ENCODE measurements at places on chromosomes 5 and 9.

GRCh38 chr5:113169720-113170119, 193.1 kb downstream of the DCP2 start:
- no peak for DNase-seq

DNA sequence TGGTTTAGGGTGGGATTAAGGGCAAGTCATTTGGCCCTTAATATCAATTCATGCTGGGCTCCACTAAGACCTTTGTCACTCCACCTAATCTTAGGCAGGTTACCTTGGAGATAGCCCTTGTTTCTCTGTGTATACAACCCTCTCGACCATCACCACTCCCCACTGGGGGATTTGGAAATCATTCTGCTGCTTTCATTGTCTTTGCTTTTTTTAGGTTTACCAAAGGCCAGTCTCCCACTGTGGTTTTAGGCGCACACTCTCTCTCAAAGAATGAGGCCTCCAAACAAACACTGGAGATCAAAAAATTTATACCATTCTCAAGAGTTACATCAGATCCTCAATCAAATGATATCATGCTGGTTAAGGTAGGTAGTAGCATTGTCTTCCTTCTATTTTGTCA, 6.2 kb downstream of the GZMK start:
- no peak for DNase-seq

DNA sequence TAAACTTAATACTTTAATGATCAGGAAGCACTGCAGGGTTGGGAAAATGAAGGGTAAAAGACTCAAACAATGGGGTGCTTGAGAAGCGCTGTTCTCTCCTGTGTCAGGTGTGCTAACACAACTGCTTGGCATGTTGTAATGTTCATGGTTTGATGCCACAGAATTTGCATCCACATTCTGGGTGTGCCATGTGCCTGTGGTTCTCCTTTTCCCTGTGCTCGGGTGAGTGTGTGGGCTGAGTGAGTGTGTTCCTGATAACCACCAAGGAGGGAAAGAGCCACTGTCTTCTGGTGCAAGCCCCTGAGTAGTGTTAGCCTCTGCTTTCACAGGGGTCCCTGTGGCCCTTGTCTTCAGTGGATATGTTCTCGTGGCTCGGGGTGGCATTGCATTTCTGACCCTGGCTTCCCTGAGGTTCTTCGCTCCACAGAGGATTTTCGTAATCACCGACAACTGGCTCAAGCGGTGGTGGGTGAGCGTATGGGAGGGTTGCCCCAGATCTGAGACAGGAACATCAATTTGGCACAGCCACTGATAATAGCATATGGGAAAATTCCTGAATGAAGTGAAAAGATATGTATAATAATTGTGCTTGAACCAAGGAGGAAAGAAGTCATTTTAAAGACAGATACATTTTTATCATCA, 102.0 kb downstream of the MVB12B start:
- peak; percentile 70 for DNase-seq

GRCh38 chr5:66415208-66415607, 181.0 kb upstream of the MAST4 start:
- DNase-seq, result peak; percentile 27

GRCh38 chr9:137182836-137183235, 5.5 kb downstream of the ANAPC2 start:
- no peak for DNase-seq

DNA sequence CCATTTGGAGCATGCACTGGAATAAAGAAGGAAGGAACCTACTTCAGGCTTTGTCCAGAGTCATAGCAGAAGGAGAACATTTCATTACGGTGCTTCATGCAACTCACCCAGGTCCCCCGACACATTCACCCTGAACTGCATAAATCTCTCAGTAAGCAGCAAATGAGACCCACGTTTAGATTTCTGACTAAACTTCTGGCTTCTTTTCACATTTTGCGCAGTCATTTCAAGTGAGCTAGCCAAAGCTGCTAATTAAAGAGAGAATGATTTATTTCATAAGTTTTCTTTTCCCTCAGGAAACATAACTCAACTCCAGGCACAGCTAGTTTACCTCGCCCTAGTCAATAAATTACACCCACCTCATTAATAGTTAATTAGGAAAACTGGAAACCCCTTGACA, 88.6 kb upstream of the GAS1 start:
- no peak for DNase-seq

DNA sequence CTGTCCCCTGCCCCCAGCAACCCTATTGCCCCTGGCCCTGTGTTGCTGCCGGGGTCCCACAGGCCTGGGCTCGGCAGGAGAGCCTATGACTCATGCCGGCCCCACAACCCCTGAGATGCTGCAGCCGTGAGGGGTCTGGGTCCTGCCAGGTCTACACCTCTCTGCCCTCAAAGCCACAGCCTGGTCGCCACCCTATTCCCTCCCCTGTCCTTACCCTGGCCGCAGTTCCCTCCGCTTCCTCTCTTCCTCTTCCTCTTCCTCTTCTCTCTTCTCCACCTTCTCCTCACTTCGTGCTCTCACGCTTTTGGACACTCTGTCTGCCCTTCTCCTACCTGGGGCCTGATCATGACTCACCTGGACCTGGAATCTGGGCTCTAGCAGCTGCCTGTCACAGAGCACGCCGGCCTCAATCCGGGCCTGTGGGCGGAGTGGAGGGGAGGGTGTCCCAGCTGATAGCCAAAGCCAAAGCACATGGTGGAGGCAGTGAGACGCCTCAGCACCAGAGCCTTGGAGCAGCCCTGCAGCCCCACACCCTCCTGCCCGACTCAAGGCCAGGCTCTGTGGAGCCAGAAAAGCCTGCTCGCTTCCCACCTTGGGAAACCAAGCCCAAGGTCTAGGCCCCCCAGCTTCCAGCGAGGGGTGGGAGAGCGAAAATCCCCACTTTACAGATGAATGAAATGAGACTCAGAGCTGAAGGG, 26.8 kb upstream of the CSF1R start:
- no peak for DNase-seq

Data from inflammatory macrophage (primary cell).